ENCODE measurements at places on chromosomes 16 and 17.

- DNase-seq: no peak
These were observed 9.0 kb upstream of the CLEC18A start for GRCh38 chr16:69942099-69942491.

- DNase-seq: no peak
These were observed 4.7 kb downstream of the PRR29 start for GRCh38 chr17:64002658-64003525.

DNA sequence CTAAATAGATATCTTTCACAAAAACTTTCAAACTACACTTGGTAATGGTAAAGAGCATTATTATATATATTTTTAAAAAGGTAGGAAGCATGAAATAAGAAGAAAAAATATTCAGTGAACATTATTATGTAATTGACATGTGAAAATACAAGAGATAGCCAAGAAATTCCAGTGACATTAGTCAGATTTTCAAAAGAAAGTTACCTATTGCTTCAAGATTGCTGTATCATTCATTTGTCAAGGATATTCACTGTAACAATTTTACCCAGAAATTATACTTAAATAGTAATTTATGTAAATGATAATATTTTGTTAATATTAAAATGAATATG is 350.2 kb downstream of the KIF2B start:
- DNase-seq: no peak

DNA sequence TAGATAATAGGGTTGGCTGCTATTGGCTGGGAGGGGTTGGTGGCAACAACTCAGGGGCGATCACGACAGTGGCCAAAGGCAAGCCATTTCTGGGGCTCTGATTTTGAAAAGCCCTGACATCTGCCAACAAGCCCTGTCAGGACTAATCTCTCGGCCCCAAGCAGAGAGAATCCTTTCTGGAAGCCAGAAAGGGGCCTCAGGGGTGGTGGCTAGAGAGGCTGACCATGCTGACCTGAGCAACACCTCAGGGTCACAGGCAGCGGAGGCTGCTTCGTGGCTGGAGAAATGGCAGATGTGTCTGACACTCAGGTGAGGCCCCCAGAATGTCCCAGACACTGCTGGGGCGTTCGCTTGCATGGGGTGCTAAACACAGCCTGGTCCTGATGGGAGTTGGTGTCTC is 35.0 kb upstream of the ZFP90 start:
- DNase-seq: no peak
